ENCODE measurements at places on chromosomes 7 and 10. TPM values are rescaled to one million over a fixed set of nuclear protein-coding genes. Genes with fewer than 3 reads are reported as not detected.

EXOSC1 gene
- total RNA-seq: 52.7 TPM

FAM25C gene
- not detected for total RNA-seq

GRCh38 chr7:28406192-28406591 lies 6.1 kb upstream of the CREB5 start:
- DNase-seq: no peak
- H3K36me3 ChIP-seq: no peaks in the 10 kb centered on the region
- H3K4me1 ChIP-seq: peaks cover 4% of the 10 kb centered on the region
- H3K4me3 ChIP-seq: no peak overlapping the region

DNA sequence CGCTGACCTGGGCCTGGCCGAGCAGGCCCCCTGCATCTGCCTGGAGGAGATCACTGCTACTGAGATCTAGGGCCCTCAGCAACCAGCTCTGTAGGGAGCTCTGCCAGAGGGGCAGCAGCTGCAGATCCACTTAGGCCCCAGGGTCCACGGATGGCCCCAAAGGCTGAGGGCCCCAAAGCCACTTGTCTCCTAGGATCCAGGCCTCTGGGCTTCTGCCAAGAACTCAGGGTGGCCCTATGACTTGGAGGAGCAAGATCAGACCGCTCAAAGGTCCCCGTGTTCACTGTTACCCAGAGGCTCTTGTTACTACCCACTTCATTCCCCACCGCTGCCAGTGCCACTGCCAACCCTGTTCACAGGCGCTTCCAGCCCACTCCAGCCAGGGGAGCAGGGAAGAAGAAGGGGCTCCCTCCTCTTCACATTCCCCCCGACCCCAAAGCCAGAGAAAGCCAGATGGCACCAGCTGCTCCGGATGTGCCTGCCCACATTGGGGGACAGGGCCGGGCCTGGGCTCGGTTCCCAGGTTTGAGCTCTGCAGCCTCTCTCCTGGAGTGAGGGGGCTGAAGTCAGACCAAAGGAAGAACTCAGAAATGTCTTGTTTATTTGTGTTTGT lies 7.6 kb downstream of the LZTS2 start:
- H3K4me1 ChIP-seq: peaks cover 11% of the 10 kb centered on the region
- H3K27me3 ChIP-seq: no peaks in the 10 kb centered on the region
- peaks cover 39% of the 10 kb centered on the region for H3K36me3 ChIP-seq
- no peak for DNase-seq

Measured in A673 (cell line).